ENCODE measurements at places on chromosomes 2 and 18.

DNA sequence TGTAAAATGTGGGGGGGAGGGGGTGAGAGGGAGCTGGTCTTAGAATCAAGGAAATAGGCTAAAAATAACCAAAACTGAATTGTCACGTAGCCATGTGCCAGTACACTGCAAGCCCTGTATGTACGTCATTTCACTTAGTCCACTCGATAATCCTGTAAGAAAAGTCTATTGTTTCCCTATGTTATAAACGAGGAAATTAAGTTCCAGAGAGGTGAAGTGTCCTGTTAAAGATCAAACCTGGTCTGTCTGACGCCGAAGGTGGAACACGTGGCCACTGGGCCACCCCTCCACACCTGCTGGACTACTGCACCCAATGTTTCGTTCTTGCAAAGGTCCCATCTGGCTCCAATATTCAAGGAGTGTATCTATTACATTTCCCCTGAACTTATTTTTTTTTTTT lies 29.6 kb downstream of the TFCP2L1 start:
- no peak overlapping the region for H3K4me3 ChIP-seq
- H3K27ac ChIP-seq, result no peak overlapping the region
- DNase-seq, result no peak

GRCh38 chr2:57181315-57182038 lies 865.1 kb upstream of the VRK2 start:
- no peak overlapping the region for H3K4me3 ChIP-seq
- H3K27ac ChIP-seq, result peak overlapping the region; percentile 93
- no peaks in the 10 kb centered on the region for H3K36me3 ChIP-seq
- peaks cover 37% of the 10 kb centered on the region for H3K4me1 ChIP-seq

DNA sequence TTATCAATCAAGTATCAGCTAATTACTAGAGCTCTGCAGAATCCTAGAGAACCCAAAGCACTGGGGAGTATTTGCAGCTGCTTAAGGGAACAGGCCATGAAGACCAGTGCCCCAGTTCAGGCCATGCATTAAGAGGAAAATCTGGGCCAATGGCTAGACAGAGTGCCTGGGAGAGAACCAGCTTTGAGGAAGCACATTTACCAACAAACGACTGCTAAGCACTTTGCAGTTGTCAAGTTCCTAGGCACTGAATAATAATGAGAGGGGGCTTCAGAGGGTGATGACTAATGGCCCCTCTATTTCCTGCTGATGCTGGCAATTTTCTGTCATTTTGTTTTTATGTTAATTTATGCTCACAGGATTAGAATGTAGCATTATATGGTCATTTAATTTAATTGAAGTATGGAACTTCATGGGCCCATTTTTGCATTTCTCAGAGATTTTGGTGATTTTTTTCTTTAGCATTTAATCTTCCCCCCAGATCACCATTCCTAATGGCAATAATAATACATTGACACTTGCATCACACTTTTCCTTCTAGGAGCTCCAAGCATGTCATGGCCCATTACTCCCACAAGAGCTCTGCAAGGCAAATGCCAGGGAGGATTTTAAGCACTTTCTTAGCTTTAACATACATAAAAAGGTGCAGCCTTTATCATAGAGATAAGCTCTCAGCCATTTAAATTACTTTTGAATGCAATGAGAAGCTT lies 147.7 kb upstream of the SPATS2L start:
- no peaks in the 10 kb centered on the region for H3K27me3 ChIP-seq
- no peak overlapping the region for H3K4me3 ChIP-seq
- no peaks in the 10 kb centered on the region for H3K4me1 ChIP-seq
- H3K36me3 ChIP-seq, result no peaks in the 10 kb centered on the region
- no peak overlapping the region for H3K27ac ChIP-seq

DNA sequence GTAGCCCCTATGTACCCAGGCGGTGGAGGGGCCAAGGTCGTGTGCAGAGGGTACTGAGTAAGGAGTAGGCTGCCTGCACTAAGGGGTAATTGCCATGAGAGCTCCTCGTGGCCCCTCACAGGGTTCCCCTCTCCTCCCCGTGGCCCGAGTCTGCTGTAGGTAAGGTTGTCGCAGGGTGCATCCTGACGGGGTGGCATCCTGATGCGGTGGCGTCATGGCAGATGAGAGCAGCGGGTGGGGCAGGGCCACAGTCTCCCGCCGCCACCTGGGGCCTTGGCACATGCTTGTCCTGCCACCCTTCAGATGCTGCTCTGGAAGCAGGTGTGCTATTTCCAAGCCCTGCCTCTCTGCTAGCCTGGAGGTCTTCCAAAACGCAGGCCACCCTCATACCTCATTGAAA lies 89.7 kb downstream of the EIPR1 start:
- DNase-seq, result no peak
- H3K27ac ChIP-seq, result no peak overlapping the region
- no peaks in the 10 kb centered on the region for H3K4me1 ChIP-seq
- no peaks in the 10 kb centered on the region for H3K36me3 ChIP-seq
- no peak overlapping the region for H3K4me3 ChIP-seq

- no peaks in the 10 kb centered on the region for H3K27me3 ChIP-seq
- peak; percentile 58 for DNase-seq
- H3K4me1 ChIP-seq, result no peaks in the 10 kb centered on the region
- H3K27ac ChIP-seq, result no peak overlapping the region
- no peak overlapping the region for H3K4me3 ChIP-seq
These were observed 94.2 kb upstream of the FSHR start for GRCh38 chr2:49248506-49248905.

DNA sequence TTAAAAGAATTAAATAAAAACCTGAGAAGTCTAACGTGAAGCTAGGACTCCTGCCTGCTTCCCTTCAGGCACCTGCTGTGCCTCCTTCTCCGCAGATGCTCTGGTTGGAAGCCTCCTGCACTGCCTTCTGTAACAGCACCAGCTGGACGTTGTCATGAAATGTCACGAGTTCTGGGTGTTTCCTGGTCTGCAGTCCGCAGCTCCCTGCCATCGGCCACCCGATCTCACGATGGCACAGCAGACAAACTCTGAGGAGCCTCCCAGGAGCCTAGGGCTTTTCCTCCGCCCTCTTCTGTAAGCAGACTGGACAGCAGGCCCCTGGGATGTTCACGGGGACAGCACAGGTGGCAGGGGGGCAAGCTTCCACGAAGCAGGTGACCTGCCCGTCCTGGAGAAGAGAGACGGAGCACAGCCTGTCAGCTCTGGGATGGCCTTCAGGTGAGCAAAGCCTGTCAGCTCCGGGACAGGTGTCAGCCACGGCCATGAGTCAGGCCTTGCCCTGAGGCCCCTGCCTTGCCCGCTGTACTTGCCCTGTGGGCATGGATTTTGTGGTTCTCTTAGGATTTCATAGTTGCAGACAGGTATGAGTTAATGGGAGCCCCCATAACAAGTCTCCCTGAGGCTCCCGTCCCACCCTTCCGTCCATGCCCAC lies 110.3 kb downstream of the PXDN start:
- peaks cover 56% of the 10 kb centered on the region for H3K36me3 ChIP-seq
- DNase-seq, result no peak
- H3K27ac ChIP-seq, result peak overlapping the region; percentile 95
- no peak overlapping the region for H3K4me3 ChIP-seq

DNA sequence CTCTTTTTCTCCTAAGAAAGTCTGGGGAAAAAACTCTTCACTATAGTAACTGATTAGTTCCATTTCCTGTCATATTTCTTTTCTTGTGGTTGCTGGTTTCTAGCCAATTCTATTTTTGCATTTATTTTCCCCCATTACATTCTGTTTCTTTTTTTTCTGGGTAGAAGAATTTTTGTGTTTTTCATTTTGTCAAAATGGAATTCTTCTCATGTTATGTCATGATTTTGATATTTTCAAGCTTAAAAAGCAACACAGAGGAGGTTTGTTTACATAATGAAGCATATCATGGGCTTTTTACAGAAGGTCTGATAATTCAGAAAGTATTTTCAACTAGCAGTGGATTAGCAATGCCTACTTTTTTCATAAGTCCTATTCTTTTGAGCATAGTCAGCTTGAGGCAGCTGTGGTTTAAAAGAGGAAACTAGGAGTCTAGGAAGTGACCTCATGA lies 102.0 kb downstream of the MAP2 start:
- no peaks in the 10 kb centered on the region for H3K27me3 ChIP-seq
- H3K4me1 ChIP-seq, result peaks cover 14% of the 10 kb centered on the region
- no peak for DNase-seq

DNA sequence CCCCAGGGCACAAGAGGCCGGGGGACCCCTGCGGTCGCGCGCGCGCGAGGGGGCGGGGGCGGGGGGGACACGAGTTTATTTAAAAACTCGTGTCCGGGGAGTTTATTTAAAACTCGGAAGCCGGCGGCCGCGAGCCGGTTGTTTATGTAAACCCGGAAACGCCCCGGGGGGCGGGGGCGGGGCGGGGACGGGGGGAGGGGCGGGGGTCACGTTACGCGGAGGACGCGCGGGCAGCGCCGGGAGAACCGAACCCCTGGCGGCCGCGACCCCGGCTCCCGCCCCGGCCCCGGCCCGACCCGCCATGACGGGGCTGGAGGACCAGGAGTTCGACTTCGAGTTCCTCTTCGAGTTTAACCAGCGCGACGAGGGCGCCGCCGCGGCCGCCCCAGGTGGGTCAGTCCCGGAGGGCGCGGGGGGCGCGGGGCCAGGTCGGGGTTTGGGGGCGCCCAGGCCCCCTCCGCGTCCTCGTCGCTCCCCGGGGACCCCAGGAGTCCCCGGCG lies 4.4 kb downstream of the NFATC1 start:
- DNase-seq, result no peak
- no peaks in the 10 kb centered on the region for H3K27me3 ChIP-seq
- H3K27ac ChIP-seq, result no peak overlapping the region

- no peaks in the 10 kb centered on the region for H3K4me1 ChIP-seq
- H3K4me3 ChIP-seq, result no peak overlapping the region
- DNase-seq, result no peak
- H3K27me3 ChIP-seq, result no peaks in the 10 kb centered on the region
These were observed 60.5 kb upstream of the ST3GAL5 start for GRCh38 chr2:85949280-85949679.

DNA sequence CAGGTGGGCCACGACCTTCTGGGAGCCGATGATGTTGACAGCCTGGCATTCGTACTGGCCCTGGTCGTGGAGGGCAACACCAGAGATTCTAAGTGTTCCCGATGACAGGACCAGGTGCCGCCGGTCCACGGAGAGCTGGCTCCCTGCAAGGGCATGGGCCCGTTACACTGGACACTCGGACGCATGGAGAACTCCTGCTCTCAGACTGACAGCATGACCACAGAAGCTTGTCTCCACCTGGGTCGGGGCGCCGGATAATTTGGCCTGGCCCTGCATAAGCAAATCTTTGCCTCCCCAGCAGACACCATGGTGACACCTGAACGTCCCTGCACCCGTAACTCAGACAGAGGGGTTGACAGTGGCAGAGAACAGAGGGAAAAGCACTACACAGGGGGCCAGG lies 80.7 kb downstream of the PXDN start:
- no peaks in the 10 kb centered on the region for H3K27me3 ChIP-seq
- DNase-seq, result no peak
- no peak overlapping the region for H3K4me3 ChIP-seq
- no peak overlapping the region for H3K27ac ChIP-seq
- peaks cover 84% of the 10 kb centered on the region for H3K36me3 ChIP-seq

DNA sequence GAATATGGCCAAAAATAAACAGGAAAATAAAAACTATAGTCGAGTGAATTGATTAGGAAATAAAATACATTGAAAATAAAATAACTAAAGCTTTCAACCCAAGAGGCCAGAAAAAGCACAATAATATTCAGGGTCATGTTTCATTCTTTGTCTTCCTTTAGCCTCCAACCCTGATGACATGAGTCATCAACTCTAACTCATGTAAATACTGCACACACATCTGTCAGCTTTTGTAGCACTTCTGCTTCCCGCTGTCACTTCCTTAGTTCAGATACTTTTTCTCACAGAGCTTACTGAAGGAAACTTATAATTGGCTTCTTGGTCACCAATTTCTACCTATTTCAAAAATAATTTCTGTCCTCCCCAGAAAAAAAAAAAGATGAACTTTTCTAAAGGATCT lies 112.8 kb downstream of the UPP2 start:
- no peak for DNase-seq
- no peak overlapping the region for H3K4me3 ChIP-seq
- no peak overlapping the region for H3K27ac ChIP-seq
- H3K36me3 ChIP-seq, result no peaks in the 10 kb centered on the region

DNA sequence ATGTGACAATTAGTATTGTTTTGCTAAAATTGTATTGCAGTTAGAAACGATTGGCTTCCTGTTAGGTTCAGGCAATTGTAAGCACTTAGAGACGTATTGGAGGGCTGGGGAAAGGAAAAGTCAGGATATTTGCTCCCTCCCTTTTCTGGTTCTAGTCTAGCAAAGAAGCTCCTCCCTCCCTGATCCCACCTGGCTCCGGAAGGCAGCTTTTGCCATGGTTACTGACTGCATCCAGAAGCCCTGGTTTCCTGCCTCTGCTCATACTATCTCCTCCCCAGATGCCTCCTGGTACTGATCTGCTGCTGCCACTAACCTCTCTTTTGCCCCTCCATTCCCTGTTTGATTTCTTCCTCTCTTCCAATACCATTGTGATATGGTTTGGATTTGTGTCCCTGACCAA lies 275.9 kb downstream of the MREG start:
- no peaks in the 10 kb centered on the region for H3K36me3 ChIP-seq
- no peaks in the 10 kb centered on the region for H3K4me1 ChIP-seq
- H3K27ac ChIP-seq, result no peak overlapping the region

DNA sequence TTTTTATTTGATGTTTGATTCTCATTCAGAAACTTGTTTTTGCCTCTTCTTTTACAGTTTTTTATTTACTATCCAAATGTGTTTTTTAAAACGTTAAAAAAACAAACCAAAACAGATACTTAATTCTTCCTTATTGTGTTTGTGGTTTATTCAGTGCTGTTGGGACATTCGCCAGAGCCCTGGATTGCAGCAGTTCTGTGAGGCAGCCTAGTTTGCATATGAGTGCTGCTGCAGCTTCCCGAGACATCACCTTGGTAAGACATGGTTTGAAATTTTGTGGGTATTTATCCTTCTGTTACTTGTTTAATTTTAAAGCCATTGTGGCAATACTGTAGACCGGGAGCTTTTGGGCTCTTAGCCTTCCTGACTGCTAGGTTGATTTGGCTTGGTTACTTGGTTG lies 91.2 kb downstream of the MTA3 start:
- peaks cover 20% of the 10 kb centered on the region for H3K36me3 ChIP-seq
- H3K27ac ChIP-seq, result no peak overlapping the region
- no peak for DNase-seq
- H3K4me3 ChIP-seq, result no peak overlapping the region
- H3K27me3 ChIP-seq, result no peaks in the 10 kb centered on the region

GRCh38 chr18:43789234-43790000 lies 512.1 kb upstream of the SYT4 start:
- no peaks in the 10 kb centered on the region for H3K36me3 ChIP-seq
- H3K4me1 ChIP-seq, result peaks cover 11% of the 10 kb centered on the region
- DNase-seq, result no peak
- H3K27me3 ChIP-seq, result no peaks in the 10 kb centered on the region
- no peak overlapping the region for H3K27ac ChIP-seq
- no peak overlapping the region for H3K4me3 ChIP-seq
